Activated CD4-positive, alpha-beta T cell treated with anti-CD3 and anti-CD28 coated beads, Interleukin-10, Interleukin-2, amounts not matched to agents 100 ng/mL and 50 ng/mL, durations not matched to agents 16 hours and 8 hours (primary cell): ENCODE measurements at places on chromosomes 4 and X.

GRCh38 chr4:6573986-6574746, 823 bp upstream of the MAN2B2 start:
- no peak for DNase-seq

DNA sequence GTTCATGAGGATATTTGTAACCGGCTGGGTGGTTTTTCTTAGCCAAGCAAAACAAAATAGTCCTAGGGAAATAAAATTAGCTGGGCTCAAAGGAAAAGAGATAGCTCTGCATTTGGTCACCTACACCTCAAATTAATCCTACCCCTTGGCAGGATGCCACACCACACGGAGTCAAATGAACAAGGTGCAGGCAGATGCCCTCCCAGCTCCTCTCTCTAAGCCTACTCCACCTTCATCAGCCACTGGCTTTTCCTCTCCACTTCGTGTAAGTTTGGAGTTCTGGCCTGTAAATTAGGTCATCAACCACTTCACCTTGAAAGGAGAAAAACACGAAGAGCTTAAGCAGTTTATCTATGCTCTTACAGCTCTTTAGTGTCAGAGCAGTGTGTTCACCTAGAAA, 1.4 kb downstream of the DDIT4L start:
- no peak for DNase-seq

- no peak for DNase-seq
Measured at GRCh38 chr4:72496119-72496518, 72.9 kb downstream of the ADAMTS3 start.

GRCh38 chrX:87005183-87005582, 512.4 kb upstream of the KLHL4 start:
- no peak for DNase-seq

GRCh38 chr4:81604683-81605218, 133.0 kb upstream of the RASGEF1B start:
- no peak for DNase-seq

GRCh38 chrX:25523574-25524540, 508.1 kb upstream of the ARX start:
- DNase-seq, result peak; percentile 30

DNA sequence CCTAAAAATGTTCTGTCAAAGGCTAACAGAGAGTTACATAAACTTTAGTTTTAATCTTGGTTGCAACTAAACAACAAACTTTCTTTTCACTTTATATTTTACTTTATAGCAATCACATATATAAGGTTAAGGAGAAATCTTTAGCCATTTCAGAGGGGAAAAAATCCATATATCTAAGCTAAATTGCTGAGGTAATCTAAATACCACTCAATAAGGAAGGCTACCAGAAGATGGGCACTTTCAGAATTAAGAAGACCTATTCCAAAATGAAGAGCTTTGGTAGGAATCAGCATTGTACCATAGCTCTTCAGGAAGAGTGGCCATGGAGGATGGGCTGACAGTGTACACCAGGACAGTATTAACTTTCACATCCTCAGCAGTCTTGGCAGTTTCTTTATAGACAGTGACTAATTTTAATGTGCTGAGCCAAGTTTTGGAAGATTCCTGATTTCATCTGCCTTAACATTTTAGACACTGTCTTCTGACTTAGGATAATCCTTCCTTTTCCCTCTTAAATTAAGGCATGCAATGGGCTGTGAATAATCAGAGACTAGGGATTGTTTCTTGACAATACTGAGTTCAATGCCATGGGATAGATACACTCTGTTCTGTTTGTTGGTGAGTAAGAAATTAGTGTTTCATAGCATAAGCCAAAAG, 7.1 kb downstream of the FAT4 start:
- DNase-seq, result no peak

GRCh38 chr4:7742807-7743280, 196.8 kb downstream of the AFAP1 start:
- DNase-seq, result no peak

GRCh38 chrX:72399816-72400215, 94.1 kb upstream of the CITED1 start:
- DNase-seq, result no peak

DNA sequence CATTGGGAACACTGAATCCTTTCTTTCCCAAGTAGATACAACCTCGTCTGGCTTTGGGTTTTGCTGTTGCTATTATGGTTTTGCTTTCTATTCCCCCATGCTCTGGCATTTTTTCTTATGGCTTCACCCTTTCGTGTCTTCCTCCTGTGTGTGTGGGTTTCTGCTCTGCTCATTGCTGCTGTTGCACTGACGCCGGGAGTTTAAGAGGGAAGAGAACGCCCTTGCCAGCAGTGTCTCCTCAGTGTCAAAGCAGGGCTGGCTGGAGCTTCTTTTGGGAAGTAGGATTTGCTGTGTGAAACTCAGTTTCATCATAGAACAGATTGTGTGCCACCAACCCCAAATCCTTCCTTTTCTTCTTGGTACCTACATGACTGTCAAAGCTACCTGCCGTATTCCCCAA, 63.7 kb downstream of the CLDN22 start:
- DNase-seq, result no peak
